Osteocyte (in vitro differentiated cells): ENCODE measurements at places on chromosomes 2 and 18. TPM values are rescaled to one million over a fixed set of nuclear protein-coding genes. Genes with fewer than 3 reads are reported as not detected.

The PPM1B gene
- total RNA-seq = 36.2 and 39.6 TPM in 2 replicates

The HNMT gene
- 3.2 and 4.6 TPM in 2 replicates for total RNA-seq

The ABCG8 gene
- not detected in 2 replicates for total RNA-seq

The LOXL3 gene
- total RNA-seq = 58.1 and 62.1 TPM in 2 replicates

The FEV gene
- not detected in 2 replicates for total RNA-seq

The CNRIP1 gene
- total RNA-seq = 33.9 and 35.9 TPM in 2 replicates

The BOK gene
- total RNA-seq = 45.0 and 47.5 TPM in 2 replicates
